ENCODE measurements at places on chromosomes 3 and 15.

- no peak for DNase-seq
Measured at GRCh38 chr3:122660297-122660974, 20.2 kb upstream of the PARP14 start.

DNA sequence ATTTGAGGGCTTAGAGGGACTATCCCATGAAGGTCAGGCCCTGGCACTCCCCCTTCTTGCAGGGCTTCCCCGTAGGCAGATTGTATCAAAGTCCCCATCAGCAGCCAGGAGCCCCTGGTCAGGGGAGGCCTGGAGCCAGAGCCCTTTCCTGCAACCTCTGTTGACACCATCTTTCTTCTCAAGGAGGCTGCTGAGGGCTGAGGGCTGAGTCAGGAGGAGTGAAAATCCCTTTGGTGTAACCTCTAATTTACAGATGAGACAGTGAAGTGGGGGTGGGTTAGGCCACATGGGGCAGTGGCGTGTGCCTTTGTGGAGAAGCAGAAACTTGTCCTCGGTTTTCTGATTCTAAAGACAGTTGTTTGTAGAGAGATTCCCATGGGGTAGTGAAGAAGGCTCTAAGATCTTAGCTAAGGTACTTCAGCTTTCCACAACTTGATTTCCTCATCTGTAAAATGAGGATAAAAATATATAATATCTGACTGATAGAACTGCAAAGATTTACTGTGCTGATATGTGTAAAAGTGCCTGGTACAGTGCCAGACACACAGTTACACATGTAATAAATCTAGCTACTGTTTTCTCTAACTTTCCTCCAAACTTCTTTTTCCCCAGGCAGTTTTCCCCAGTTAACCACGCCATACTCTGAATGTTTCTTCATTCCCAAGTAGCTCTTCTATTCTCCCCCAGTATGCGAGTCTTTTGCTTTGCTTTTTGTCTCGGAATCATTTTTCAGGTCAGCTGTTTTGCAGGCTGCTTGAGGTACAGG, 249.4 kb upstream of the TPM1 start:
- DNase-seq, result no peak

DNA sequence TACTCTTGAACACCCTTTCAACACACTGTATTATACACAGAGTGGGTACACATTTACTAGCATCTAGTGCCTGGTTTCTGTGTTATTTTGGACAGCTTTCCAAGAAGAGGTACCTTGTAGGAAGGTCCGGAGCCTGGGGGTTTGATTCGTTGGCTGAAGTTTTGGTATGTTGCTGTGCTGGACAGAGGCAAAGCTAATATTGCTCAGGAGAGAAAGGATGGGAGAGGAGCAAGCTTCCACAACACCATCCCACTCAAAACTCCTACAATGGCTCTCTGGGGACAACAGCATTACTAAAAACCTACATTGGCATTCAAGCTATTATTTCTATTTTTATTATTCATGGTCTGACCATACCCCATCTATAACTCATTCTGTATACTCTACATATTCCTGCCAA, 1.1 kb upstream of the LYSMD2 start:
- DNase-seq, result no peak

GRCh38 chr15:94185547-94186236, 45.7 kb upstream of the MCTP2 start:
- no peak for DNase-seq

DNA sequence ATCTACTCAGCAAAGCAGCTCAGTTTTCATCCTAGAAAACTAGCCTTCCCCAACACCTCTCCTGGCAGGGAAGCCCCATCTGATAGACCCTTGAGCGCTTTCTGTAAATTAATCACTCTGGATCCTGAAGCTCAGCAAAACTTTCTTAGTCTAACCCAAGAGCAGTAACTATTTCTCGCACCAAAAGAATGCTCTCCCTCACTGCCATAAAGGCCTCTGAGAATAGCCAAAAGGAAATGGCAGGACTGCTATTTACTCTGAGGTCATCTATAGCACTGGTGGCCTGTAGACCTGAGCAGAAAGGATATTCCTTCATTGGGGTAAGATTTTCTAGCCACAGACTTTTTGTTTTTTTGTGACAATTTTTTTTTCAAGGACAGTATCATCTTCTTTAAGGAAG, 345.8 kb upstream of the ADAMTS9 start:
- DNase-seq, result no peak

DNA sequence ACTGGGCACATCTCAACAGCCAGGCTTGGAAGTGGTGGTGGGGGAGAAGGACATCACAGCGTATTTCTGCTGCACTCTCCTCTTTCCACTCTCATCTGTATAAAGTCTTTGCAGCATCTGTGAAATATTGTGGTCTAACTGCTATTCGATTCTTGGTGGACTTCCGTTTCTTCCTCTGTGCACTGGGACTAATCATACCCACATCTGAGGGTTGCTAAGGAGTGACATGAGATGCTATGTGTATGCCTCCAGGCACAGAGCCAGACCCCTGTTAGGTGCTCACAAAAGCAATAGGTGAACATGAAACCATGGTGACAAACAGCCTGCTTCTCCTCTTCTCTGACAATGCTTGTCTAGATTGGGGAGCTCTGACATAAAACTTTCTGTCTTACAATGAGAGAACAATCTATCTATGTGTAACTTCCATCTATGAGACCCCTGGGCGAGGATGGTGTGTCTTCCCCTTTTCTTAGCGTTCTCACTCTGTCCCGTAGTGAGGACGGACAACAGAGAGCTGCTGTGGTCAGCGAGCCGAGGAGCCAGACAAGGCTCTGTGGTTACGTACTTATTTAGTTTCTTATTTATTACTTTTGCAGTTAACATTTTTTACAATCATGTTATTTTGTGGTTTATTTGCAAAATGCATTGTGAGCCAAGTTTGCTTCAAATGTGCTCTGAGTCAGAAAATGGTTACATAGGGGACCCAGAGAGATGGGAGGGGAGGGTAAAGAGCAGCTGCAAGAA, 196.7 kb upstream of the TPRG1 start:
- DNase-seq, result no peak

GRCh38 chr3:169455472-169455871, 208.0 kb downstream of the MECOM start:
- DNase-seq, result no peak

DNA sequence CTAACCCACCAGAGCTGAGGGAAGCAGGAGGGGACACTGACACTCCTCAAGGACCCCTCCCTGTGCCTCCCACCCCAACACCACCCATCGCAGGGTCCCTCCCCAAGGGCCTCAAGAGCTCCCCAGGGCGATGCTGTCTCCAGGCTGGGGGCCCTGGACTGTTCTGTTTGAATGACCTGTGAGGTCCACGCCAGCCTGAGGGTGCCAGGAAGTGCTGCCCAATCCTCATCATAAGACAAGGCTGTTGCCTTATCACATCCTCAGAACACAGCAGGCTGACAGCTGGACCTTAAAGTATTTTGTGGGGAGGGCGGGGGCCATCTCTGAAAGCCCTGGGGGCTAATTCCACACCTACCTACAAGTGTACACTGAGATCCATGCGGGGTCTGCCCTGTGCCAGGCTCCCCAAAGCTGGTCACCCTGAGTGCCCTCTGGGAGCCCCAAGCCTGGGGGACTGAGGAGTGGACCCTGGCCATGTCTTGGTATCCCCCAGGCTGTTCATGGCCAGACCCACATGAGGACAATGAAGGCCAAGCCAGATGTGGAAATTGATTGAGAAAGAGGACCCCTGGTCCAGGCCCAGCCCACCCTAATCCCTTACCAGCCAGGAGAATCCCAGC, 23.8 kb upstream of the GOLGA6C start:
- DNase-seq, result no peak

DNA sequence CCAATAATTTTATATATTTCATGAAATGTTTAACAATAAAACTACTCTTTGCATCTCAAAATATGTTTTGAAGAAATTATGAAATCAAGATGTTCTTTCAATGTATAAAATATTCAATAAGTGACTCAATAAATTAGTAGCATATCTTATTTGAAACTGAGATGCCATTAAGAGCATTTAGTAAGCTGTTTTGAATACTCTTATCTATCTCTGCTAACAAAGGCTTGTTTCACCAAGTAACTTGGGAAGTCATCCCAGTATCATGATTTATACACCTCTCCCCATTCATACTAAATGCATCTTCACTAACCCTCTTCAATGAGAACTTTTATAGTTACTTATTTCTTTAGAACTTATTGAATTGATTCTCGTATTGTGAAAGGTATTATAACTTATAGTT, 43.1 kb downstream of the TNIK start:
- DNase-seq, result no peak

- DNase-seq, result no peak
Measured at GRCh38 chr3:13069495-13069894, 3.7 kb downstream of the IQSEC1 start.

- DNase-seq, result no peak
Measured at GRCh38 chr15:60936186-60936585, 292.9 kb downstream of the RORA start.

DNA sequence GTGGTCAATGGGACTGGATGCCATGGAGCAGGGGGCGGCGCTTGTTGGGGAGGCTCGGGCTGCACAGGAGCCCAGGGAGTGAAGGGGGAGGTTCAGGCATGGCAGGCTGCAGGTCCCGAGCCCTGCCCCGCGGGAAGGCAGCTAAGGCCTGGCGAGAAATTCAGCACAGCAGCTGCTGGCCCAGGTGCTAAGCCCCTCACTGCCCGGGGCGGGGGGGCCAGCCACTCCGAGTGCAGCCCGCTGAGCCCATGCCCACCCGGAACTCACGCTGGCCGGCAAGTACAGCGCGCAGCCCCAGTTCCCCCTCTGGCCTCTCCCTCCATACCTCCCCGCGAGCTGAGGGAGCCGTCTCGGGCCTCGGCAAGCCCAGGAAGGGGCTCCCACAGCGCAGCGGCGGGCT, 11.3 kb downstream of the KLHDC8B start:
- DNase-seq, result no peak

GRCh38 chr3:11240496-11240895, 31.7 kb upstream of the ATG7 start:
- no peak for DNase-seq

DNA sequence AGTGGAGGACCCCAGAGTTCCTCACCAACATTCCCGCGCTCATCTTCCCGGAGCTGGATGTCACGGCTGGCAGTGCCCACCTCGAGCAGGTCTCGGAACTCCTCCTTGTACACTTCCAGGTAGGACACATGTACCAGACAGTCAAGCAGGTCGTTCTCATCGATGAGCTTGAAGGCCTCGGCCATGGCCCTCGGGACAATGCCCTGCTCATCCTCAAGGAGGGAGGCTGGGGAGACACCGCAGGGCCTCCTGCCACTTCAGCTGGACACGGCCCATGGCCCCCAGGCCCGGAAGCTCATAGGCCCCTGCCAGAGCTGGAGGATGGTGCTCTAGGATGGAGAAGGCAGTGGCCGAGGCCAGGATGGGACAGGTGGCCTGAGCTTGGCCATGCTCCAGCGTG, 5.6 kb downstream of the KIF7 start:
- DNase-seq, result no peak

DNA sequence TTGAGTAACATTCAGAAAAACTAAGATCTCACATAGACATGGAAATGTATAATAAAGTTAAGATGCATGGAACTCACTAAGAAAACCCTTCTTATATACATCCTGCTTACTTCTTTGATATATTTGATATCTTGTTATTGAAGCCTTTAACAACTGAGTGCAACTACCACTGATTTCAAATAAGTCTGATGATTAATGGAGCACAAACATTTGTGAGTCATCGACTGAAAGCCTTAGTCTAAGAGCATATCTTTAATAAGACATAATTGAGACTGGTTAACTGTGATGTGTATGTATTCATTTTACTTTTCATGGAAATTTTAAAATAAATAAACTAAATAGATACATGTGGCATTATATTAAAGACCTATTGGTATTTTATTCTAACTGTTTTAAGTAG, 740.5 kb downstream of the EPHA3 start:
- no peak for DNase-seq

DNA sequence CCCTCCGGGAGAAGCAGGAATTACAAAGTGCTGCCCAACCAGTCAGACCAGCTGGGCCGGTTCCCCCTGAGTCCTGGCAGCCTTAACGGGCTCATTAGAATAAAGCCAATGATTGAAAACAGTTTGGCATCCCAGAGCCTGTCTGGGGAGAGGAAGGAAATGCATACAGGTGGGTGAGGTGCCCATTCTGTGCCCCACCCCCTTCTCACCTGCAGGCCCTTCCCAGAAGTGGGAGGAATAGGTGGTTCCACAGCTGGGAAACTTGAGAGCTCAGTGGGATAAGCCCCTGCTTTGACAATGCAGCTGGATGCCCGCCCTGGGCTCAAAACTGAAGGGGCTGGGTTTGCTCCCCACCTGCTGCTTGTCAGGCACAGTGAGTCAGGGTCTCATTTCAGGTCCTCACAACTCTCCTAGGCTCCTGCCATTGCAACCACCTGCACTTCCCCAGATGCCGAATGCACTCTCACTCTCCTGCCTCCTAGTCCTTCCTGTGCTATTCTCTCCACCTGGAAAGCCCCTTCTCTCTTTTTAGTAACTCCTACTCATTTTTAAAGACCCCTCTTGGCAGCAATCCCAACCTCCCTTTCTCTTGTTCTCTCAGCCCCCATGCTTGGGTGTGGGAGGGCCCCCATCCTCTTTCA, 5.5 kb upstream of the BUB1B start:
- no peak for DNase-seq

GRCh38 chr3:186417791-186418190, 55.8 kb upstream of the DGKG start:
- DNase-seq, result no peak

- DNase-seq, result peak; percentile 21
Measured at GRCh38 chr15:83436513-83437158, 10.5 kb upstream of the SH3GL3 start.

- DNase-seq, result no peak
Measured at GRCh38 chr15:101560722-101561583, 71.4 kb upstream of the PCSK6 start.

DNA sequence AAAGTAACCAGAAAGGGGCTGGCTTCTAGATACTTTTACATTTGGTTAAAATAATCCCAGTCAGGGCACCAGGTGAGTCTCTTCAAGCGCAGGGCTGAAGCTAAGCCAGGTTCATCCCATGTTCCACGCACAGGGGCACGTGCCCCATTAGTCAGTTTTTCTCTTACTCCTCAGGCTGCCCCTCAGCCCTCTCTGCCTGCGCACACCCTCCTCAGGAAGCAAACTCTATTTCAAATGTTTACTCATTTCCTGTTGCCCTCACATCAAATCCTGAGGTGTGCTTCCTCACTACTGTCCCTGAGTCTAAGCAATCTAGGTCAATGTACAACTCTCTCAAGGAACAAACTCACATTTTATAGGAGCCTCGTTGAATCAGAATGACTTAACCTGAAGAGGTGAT, 48.5 kb downstream of the THBS1 start:
- DNase-seq, result no peak

DNA sequence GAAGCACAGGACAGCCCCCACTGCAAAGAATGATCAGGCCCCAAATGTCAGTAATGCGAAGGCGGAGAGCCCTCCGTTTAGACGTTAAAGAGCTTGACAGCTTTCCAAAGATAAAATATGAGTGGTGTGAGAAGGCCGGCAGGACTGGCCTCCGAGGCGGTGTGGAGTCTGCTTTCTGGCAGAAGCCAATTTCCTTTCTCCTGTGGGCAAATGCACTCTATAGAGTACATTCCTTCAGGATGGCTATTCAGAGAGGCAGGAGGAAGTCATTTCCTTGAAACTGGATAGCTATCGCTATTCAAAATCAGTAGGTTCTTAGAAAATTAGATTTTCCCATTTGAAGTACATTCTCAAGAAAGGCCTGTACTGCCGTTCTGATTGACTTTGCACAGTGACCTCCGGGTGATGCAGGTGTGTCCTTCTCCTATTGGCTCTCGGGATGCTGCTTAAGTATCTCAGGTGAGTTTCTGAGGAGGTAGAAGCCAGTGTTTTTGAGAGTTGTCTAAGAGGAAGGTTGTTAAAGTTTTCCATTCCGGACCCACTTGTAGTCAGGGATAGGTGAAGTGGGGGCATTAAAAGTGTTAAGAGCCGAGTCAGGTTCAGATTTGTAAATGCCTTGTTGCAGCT, 72.8 kb upstream of the MYZAP start:
- no peak for DNase-seq
